ENCODE measurements at places on chromosomes 1 and 21.

GRCh38 chr1:245378311-245378722, 223.5 kb downstream of the KIF26B start:
- DNase-seq = no peak

- no peak for DNase-seq
Measured at GRCh38 chr1:207336559-207337467, 15.3 kb downstream of the CD55 start.

- peak; percentile 92 for DNase-seq
Measured at GRCh38 chr1:94697839-94698238, 122.3 kb upstream of the SLC44A3 start.

DNA sequence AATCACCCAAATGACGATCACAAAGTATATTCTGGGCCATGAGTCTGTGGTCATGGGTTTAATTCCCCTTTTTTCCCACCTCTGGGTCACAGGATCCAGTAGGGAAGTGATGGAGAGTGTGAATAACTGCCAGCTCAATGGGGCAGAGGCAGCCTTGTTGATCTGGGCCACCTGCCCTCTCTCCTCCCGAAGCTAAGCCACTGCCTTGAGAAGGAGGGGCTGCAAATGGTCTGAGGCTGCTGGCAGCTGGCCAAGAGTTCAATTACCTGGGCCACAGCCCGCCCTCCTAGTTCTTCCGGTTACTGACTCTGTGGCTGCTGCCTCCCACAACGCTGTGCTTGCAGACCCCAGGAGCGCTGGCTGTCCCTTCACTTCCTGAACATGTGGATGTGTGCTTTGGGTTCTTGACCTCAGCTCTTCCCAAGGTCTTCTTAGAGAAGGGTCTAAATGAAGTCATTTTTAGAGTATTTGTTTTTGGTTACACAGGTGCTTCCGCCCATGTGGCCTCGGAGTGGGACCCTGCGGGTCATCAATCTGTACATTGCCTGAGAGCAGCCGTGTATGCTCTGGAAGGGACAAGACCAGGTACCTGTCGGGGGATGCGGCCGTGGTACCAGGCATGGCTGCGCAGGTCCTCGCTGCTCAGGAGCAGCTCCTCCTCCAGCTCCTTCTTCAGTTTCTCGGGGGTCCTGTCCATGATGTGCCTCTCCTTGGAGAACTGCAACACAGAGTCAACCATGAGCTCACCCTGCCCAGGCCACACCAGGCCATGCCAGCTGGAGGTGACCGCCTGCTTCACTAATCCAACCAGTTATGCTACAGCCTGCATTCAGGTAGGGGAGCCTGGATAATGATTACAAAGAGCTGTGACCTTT, 89.7 kb downstream of the BCAR3 start:
- peak; percentile 80 for DNase-seq

- DNase-seq = no peak
Measured at GRCh38 chr21:42500225-42500624, 4.2 kb upstream of the RSPH1 start.

- DNase-seq = no peak
Measured at GRCh38 chr1:51644533-51645197, 27.8 kb downstream of the OSBPL9 start.

DNA sequence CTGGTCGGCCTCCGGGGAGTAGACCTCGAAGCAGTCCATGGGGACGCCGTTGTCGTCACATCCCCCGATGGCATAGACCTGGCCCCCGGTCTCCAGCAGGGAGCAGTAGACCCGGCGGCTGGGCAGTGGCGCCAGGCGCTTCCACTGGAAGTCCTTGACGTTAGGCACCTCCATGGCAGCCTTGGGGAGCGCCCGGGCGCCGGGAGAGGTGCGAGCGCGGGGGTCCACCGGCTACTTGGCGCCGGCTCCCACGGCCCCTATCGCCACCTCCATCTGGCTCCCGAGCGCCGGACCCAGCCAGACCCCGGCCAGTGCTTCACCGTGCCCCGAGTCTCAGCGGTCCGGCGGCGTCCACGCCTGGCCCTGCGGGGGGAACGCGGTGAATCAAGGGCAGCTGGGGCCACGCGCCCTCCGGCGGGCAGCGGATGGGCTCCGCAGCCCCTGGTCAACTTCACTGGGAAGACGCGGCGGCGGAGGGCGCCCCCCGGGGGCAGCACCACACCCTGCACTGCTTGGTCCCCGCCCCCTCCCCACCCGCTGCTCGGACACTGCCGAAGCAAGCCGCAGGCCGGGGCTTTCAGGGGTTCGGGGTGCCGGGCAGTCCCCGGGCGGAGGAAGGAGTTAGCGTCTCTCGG, 13.2 kb downstream of the KLHDC8A start:
- no peak for DNase-seq

DNA sequence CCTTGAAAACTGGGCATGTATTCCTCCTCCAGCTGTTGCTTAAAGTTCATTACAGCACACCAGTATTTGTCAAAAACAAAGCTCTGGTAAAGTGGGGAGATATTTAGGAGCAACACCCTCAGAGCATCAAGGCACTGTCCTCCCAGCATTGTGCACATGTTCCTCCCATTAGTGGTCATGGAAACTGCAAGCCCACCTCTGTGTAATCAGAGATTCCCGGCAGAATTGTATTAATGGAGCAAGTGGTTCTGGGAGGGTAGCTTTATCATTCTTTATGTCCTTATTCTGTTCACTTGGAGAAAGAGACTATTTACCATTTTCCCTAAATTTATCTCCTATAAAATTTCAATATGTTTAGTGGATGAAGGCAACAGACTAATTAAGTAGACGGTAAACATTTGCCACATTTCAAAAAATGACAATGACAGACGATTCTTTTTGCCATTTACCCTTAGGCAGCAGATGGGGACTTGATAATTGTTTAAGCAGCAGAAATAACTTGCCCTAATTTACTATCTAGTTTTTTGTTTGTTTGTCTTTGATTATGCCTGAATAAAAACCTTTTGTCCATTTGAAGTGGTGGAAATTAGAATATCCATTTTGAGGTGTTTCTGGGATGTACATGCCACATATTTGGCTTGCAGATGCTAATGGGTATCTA, 289.6 kb upstream of the ST6GALNAC5 start:
- peak; percentile 98 for DNase-seq

DNA sequence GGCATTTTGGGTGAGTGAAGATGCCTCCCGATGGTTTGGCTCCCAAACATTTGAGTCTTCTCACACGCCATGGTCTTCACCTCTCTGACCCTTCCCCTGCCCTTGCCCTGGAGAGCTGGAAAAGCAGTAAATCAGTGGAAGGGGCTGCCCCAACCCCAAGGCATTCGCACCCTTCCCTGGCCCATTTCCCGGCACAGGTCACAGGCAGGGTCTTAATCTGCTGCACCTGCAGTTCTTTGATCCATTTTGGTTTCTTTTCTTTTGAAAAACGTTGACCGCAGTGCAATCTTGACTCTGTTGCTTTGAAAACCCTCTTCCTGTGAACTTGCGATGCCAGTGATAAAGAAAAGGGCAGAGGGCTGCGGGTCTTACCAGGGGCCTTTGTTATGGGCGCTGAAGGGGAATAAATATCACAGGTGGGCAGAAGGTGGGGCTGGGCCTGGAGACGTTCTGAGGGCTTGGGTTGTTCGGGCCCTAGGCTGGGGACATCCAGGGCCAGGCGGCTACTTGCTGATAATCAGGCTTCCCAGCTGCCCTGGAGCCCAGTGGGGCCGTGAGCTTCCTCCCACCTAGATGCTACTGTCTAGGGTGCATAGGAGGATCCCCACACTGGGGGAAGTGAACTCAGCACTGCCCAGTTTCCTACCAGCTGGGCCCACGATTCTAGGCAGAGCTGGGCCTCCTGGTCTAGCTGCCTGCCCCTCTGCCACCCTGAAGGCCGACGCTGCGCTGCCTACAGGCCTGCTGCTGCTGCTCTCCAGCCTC, 38.6 kb upstream of the EPS8L3 start:
- DNase-seq = no peak

DNA sequence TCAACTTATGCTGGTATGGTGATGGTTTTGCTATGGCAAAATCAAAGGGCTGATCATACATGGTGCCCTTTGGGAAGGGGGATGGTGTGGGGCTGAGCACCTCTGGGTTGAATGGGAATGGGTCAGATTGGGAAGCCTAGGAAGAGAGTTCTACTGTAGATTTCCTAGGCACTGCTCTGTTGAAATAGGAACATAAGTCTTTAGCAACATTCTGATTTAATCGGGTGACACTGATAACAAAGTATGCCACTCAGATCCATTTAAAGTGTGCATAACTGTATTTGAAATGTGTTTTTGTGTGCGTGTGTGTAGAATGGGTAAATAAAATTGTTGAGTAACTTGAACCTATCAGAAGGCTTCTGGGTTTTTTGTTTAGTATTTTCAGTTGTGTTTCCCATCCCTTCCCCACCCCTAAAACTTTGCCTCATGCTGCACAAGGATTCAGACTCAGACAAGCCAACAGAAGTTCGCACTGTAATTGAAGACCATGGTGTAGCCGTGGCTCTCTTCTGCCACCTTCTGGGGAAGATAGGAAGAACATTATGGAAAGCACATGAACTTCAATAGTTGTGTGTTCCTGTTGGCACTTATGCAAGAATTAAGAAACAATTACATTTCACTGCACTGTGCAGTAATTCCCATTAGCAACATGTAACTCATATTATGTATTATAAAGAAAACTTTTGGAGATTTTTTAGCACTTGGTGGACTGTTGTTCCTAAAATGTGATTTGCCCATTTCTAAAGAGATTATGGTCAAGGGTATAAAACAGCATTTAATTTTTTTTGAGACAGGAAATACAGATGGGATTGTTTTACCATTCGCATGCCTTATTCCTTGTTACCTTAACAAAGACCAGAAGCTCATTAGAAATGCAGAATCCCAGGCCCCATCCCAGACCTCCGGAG, 10.9 kb upstream of the C4BPB start:
- DNase-seq = peak; percentile 34

- no peak for DNase-seq
Measured at GRCh38 chr1:207910591-207911354, at the start of gene CD34. TSS of gene CD34 (minus strand) at chr1:207911125. CDS start at chr1:207911080, 45 bp downstream.

DNA sequence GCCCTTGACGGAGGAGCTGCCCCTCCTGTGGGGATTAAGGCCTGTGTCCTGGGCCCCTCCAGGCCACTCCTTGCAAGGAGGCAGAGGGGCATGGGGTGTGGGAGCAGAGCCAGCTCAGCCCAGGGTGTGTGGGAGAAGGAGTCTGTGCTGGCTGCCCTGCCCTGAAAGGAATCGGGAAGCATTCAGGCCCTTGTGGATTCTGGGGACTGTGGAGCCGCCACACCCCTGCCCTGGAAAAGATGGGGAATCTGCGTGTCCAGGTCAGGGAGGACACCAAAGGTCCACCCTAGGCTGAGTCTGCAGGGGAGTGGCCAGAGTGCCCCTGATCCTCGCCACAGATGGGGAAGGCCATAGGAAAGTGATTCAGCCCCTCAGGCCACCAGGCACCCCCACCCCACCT, 16.5 kb upstream of the PRDM16 start:
- no peak for DNase-seq

DNA sequence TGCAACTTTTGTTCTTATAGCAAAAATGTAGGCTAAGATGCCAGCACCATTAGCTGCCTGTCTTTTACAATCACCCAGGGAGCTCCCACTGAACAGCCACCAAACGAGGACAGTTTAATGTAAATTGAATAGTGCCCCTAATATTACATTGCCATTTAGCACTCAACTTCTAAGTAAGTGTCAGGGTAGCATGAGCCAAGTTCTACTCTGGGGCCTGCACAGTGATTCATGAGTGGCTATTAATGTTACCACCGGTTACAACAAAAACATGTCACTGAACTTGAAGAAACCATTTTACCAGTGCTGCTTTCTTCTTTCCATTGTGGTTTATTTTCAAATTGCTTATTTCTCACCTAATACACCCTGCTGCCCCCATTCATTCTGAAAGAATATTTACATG, 295.6 kb upstream of the RRP15 start:
- no peak for DNase-seq

DNA sequence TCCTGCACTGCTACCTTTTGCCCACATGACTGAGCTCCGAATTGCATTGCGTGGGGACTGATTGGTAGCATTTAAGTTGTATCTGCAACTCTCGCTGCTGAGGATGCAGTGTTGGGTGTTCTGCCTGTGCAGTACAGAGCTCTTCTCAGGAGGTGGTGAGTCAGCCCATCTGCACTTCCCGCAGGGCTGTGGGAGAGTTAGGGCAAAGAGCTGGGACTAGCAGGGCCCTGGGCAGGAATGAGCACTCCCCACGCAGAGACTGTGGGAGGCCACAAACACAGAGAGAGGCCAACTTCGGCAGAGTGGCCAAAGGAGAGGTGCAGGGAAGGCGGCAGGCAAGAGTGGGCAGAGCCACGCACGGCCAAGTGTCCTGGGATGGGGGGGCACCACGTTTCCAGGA, 244.7 kb downstream of the SIPA1L2 start:
- no peak for DNase-seq

- no peak for DNase-seq
Measured at GRCh38 chr1:89064632-89065031, 376 bp downstream of the GBP1 start.

DNA sequence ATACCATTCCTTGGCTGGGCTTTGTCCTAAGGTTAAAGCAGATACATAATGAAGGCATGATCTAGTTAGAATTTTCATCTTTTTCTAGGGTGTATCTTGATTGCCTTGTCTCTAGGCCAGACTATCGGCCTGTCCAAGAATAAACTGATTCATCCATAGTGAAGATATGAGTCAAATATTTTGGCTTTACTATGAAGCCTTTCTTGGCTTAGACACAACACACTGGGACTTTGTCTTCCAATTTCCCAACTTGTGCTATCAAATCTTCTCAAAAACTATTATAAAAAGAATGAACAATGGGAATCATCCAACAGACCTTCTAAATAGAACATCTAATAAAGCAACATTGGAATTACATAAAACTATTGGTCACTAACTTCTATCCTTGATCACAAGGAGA, 64.8 kb downstream of the WARS2 start:
- no peak for DNase-seq

GRCh38 chr1:87760155-87760554, 431.5 kb downstream of the LMO4 start:
- DNase-seq = no peak

DNA sequence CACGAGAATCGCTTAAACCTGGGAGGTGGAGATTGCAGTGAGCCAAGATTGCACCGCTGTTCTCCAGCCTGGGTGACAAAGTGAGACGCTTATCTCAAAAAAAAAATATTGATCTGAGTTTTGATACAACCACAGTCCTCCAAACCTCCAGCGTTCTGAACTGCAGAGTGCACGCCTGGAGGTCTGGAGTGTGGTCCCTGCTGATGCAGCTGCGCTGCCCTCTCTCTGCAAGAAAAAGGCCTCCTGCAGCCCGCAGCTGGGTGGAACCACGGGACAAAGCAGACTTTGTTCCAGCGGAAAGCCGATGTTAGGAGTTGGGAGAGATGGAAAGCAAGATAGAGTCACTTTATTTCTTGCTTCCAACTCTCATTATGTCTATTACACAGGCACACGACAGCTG, 144.9 kb upstream of the SOD1 start:
- DNase-seq = no peak
